IMR-90 (cell line): ENCODE measurements at places on chromosomes 2 and 18. TPM values are rescaled to one million over a fixed set of nuclear protein-coding genes. Genes with fewer than 3 reads are reported as not detected.
A peak's percentile ranks its signal among the peaks of the same experiment; 100 is the strongest.

DNA sequence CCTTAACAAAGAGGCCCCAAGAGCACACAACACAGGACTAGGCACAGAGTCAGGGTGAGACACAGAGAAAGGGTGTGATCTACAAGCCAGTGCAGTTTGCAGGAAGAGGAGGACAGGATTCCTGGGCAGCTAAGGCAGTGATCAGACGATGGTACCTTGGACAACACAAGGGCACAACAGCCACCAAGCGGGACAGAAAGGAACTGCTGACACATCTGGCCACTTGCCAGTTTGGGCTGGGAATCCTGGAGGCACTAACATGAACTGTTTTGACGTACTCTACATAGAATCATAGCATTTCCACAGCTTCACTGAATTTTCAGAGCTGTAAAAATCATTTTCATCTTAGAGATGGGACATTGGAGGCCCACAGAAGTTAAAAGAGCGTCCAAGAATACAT is 221.5 kb upstream of the SLC35G4 start:
- no peak overlapping the region for H3K27ac ChIP-seq
- no peaks in the 10 kb centered on the region for H3K36me3 ChIP-seq

G6PC2 gene
- not detected in 2 replicates for polyA plus RNA-seq

- H3K27ac ChIP-seq: no peak overlapping the region
- H3K36me3 ChIP-seq: no peaks in the 10 kb centered on the region
- H3K27me3 ChIP-seq: no peaks in the 10 kb centered on the region; the same call in 1 of the 2 replicates
Measured at GRCh38 chr18:3923750-3924149, 473.8 kb downstream of the TGIF1 start.

- no peak overlapping the region for H3K4me3 ChIP-seq
- H3K36me3 ChIP-seq: no peaks in the 10 kb centered on the region
- DNase-seq: no peak
- H3K27ac ChIP-seq: no peak overlapping the region
- H3K27me3 ChIP-seq: no peaks in the 10 kb centered on the region
Measured at GRCh38 chr2:23390152-23390551, 5.2 kb downstream of the KLHL29 start.

REG3A gene
- polyA plus RNA-seq: not detected in 2 replicates

DNA sequence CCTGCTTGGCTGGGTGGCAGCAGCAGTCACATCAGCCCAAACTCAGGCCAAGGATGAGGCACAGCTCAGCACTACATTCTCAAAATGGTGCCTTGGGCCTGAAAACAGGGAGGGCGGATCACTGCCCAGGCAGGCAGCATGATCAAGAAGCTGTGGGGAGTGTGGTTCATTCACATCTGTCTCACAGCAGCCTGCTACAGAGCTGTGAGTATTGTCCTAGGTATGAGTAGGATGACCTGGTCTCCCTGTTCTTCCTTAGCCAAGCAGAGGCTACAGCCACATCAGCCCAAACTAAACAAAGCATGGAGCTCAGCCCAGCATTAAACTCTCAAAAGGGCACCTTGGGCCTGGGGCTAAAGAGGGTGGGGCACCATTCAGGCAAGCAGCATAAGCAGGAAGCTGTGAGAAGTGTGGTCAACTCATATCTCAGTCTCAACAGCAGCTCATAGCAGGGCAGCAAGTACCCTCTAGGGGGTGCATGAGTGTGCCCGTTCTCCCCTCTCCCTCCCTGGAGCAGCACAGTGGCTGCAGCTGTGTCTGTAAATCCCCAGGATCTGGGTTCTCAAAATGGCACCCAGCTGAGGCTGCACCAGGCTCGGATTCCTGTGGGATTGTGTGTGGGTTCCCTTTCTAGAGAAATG is 139.6 kb downstream of the TRABD2A start:
- no peaks in the 10 kb centered on the region for H3K27me3 ChIP-seq
- no peak overlapping the region for H3K27ac ChIP-seq
- H3K4me1 ChIP-seq: peaks cover 5% of the 10 kb centered on the region; the same call in 1 of the 2 replicates

DNA sequence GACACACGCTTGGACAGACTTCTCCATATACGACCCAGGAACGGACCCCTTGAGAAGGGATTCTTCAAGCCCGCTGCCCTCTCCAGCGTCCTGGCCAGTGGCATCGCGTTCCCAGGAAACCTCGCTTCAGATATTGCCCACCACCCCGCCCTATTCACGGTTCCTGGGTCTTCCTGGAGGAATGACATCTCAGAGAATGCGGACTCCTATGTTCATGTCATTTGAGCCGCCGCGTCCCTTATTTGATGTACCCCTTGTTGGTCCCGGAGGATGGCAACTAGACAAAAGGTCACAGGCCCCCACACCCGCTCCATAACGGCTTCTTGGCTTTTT is 588 bp upstream of the CCDC93 start:
- no peak for DNase-seq
- H3K4me1 ChIP-seq: peaks cover 3% of the 10 kb centered on the region
- H3K36me3 ChIP-seq: no peaks in the 10 kb centered on the region
- H3K4me3 ChIP-seq: peak overlapping the region; percentile 80
- H3K27me3 ChIP-seq: peaks cover 3% of the 10 kb centered on the region

GRCh38 chr18:68848242-68848641 is 50.4 kb downstream of the CCDC102B start:
- no peak overlapping the region for H3K27ac ChIP-seq
- no peaks in the 10 kb centered on the region for H3K4me1 ChIP-seq
- no peak overlapping the region for H3K4me3 ChIP-seq
- no peaks in the 10 kb centered on the region for H3K27me3 ChIP-seq
- no peak for DNase-seq
- H3K36me3 ChIP-seq: no peaks in the 10 kb centered on the region

DNA sequence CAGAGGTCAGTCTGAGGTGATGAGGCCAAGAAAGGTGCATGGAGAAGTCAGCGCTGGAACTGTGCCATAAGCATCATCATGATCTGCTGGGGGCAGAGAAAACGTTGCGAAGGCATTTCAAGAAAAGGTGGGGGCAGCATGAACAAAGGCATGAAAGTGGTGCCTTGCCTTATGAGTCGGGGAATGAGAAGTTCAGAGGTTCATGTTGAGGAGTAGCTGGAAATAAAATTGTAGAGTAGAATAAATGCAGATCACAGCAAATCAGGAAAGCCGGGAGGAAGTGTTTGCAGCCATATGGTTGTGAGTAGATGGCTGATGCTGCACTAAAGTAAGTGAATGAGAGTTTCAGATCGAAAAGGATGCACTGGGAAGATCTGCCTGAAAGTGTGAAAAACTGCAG is 72.1 kb upstream of the ARL5A start:
- no peaks in the 10 kb centered on the region for H3K4me1 ChIP-seq
- no peak overlapping the region for H3K27ac ChIP-seq
- H3K4me3 ChIP-seq: no peak overlapping the region
- H3K27me3 ChIP-seq: no peaks in the 10 kb centered on the region
